RWPE1 (cell line): ENCODE measurements at places on chromosomes 16 and 17.

DNA sequence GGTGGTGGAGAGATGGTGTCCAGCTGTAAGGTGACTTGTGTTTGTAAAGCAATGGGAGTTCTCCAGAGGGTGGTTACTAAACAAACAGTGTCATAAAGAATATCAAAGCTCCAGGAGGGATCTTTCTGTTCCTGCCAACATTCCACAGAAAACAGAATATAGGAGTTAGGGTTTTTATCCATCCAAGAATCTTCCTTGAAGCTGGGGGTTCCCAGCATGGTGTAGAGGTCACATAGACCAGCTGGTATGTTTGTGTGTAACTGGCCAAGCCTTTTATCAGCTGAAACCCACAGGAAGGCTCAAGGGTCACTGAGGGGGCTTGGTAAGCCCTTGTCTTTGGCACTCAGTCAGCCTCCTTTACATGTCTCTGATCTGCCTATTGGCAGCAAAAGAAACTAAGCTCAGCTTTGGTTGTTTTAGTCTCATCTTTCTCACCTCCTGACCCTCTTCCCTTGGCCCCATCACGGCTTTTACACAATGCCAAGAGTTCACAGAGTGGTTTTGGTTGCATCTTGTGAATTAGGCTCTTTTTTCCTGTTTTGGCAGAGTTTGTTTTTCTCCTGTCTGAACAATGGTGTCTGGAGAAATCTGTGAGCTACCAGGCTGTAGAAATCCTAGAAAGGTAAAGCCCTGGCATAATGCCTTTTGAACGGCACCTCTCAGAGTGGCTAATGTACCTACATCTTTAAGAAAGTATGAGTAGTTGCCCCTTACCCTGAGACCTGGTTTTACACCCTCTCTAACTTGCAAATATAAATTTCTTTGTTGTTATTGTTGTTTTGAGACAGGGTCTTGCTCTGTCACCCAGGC, 4.6 kb downstream of the CNTD1 start:
- DNase-seq, result no peak

- DNase-seq, result peak; percentile 93
Observed at GRCh38 chr17:3845621-3846436, at the start of gene NCBP3. NCBP3 (minus strand) TSS chr17:3846246; CDS start chr17:3846223, 23 bp downstream.

DNA sequence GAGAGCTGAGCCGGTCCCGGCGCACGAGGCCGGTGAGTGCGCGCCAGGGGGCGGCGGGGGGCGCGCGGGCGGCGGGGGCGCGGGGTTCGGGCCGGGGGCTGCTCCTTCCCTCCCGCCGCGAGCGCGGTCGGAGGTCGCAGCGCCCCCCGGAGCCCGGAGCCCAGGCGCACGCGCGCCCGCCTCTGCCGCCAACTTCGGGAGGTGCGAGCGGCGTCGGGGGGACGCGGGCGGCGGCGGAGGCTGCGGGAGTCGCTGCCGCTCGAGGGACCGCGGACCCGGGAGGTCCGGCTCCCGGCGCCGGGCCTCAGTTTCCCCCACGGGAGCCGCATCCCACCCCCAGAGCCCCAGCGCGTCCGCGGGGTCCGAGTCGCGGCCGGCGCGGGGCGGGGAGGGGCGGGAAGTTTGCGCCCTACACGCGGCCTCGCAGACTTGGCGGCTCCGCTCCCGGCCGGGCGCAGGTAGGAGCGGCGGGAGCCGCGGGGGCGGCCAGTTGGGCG, at the start of gene PRR35:
Gene PRR35, plus strand, starts transcription at position 191 of the 497 bp plus-strand sequence. CDS start 2,901 bp downstream, outside the sequence.
- no peak for DNase-seq

GRCh38 chr17:50114849-50115357, 15.1 kb downstream of the SAMD14 start:
- no peak for DNase-seq

- DNase-seq, result no peak
Observed at GRCh38 chr16:721765-722540, 1.0 kb downstream of the ANTKMT start.

GRCh38 chr17:30116661-30117551, at the start of gene NSRP1:
NSRP1 (plus strand) TSS chr17:30116816; CDS start chr17:30116844, 28 bp downstream.
- DNase-seq, result peak; percentile 92

DNA sequence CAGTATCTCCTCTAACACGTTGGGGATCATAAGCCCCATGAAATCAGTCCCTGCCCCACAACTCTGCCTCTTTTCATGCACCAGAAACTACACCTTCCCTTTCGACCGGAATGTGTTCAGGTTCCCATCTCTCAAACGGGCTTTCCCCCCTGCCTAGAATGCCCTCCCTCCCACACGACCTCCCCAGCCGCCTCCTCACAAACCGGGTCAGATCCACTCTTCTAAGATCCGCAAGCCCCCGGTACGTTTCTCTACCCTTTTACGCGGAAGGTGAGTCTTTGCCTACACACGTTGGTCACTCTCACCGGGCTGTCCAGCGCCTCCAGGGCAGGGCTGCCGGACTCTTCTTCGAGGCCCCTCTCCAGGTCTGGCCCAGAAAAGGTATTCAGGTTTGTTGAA, 708 bp downstream of the DHX33 start:
- DNase-seq, result peak; percentile 39

GRCh38 chr17:48529683-48530009, 1.2 kb downstream of the HOXB1 start:
- no peak for DNase-seq

DNA sequence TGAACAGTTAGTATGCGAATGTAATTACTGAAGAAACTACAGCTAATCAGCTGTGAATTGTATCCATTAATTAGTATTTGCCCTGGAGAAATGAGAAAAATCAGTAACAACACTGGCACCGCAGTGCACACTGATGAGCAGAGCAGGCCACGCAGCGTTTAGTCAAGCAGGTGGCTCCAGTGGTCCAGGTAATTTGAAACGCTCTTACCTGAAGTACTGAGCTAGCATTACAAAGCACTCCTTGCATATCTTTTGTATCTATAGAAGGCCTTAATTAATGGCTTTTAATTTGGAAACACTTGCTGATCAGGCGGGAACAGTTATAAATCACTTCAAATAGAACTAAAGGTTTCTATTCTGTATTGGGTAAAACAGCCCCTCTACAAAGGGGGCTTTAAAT, 76.4 kb downstream of the TOX3 start:
- DNase-seq, result no peak

- peak; percentile 76 for DNase-seq
Observed at GRCh38 chr17:67151717-67152116, 93.3 kb downstream of the HELZ start.

DNA sequence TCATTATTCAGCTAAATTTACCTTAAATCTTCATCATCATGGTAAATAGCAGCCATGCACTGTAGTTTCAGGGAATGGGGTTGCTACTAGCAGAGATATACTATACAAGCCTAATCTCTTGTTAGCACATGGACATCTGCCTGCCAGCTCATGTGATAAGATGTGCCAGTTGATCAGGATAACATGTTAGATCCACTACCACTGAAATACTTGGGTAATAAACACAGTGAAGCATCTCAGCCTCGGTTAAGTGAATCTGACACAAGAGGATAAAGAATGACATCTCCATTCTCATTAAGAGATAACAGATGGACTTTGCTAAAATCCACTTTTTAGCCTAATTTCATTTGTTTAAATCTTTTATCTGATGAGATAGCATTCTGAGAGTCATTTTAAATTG, 256.1 kb downstream of the CDH8 start:
- no peak for DNase-seq

DNA sequence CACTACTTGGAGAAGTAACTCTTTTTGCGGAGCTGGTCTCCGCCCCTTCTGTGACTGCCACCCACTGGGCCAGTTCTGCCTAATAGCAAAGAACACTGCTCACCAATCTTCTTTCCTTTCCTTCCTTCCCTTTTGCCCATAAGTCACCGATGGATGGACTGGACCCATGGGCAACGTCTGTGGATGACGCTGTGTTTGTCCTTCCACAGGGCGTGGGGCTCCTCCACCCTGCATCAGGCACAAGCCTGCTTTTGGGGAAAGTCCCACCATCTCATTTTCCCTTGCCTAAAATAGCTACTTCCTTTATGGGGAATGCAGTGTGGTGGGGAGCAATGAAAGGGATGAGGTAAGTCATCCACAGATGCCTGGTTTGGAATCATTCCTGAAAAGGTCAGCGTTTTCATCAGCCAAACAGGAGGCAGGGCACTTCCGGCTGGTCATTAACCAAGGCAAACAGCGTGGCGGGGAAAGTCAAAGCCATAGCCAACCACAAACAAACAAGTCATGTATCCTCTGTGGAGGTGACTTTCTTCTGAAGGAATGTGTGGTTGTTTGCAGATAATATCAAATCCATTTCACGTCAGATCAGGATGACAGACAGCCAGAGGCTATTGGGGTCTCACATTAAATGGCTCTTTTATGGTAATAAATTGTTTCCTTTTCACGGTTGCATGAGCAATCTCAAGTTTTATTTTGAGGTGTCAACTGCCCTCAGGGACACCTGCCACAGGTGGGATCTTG, 30.7 kb upstream of the MED9 start:
- DNase-seq, result peak; percentile 59

DNA sequence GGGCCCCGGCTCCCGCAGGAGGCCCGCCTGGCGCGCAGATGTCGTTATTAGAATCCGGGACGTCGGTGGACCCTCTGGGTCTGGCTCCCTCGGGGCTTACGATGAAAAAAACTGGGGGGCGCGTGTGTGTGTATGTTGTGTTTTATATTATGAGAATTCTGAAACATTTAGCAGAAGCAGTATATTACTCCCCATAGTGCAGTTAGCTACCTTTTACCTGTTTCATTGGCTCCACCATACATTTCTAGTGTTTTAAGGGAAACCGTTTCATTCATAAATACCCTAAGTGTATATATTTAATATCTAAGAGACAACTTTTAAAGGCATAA, 486 bp upstream of the DNAJA2 start:
- DNase-seq, result no peak

- no peak for DNase-seq
Observed at GRCh38 chr16:57889960-57890751, 80.8 kb downstream of the CNGB1 start.

DNA sequence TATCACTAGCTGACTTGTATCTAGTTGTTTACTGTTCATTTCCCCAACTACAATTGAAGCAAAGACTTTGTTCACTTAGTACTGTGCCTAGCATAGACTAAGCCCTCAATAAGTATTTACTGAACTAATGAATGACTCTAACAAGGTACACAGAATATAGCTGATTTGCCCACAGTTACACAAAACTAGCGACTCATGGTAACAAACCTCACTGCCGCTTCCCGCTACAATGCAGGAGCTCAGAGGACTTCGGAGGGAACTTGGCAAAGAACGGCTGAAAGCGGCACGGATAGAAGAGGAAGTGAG, 524 bp downstream of the EFTUD2 start:
- peak; percentile 59 for DNase-seq

GRCh38 chr17:49548051-49548505, 27.6 kb upstream of the NXPH3 start:
- DNase-seq, result no peak

- DNase-seq, result no peak
Observed at GRCh38 chr17:2871205-2871604, 75.0 kb downstream of the RAP1GAP2 start.

GRCh38 chr17:63440127-63440769, 5.9 kb downstream of the CYB561 start:
- no peak for DNase-seq
